Dorsolateral prefrontal cortex (tissue), 122 donors: ENCODE measurements at places on chromosomes 3 and 15.

DNA sequence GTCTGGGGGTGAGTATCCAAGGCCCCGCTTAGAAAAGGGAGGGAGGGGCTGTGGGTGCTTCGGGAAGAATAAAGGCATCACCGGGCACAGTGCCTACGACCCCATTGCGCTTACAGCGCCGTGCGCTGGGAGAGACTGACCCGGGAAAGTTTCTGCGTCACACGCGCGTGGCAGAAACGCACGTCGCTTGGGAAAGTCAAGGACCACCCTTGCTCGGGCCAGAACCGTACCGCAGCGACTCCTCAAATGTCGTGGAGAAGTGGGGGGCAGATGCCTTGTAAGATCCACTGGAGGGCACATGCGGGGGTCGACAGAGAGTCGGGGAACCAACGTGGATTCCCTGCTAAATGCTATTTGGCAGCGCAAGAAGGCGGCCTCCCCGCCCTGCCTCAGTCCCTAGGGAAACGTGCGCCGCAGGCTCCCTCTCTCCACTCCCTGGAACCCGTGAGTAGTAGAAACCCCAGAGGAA is 2.4 kb downstream of the ADAMTS9 start:
- DNase-seq = no peak

- no peak for DNase-seq
Observed at GRCh38 chr3:107325446-107325845, 51.8 kb upstream of the CCDC54 start.

- no peak for DNase-seq
Observed at GRCh38 chr3:12246497-12247163, 42.2 kb upstream of the PPARG start.

DNA sequence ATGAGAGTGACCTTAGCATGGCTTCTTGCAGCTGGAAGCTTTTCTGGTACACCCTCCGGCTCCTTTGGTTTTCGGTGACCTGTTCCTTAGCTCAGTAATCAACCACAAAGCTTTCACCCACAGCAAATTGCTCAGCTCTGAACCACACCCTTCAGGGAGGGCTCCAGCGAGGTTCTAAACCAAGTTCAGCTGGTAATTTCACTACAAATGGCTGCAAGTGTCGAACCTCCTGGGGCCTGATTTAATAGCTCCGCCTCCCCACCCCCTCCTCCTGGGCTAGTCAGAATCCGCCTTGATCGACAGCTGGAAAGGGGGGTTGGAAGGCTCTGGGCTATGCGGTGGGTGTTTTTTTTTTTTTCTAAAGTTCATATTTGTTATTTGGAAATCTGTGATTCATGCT is 150.9 kb upstream of the MCTP2 start:
- DNase-seq = no peak

- no peak for DNase-seq
Observed at GRCh38 chr15:93341164-93341563, 252.2 kb upstream of the RGMA start.

DNA sequence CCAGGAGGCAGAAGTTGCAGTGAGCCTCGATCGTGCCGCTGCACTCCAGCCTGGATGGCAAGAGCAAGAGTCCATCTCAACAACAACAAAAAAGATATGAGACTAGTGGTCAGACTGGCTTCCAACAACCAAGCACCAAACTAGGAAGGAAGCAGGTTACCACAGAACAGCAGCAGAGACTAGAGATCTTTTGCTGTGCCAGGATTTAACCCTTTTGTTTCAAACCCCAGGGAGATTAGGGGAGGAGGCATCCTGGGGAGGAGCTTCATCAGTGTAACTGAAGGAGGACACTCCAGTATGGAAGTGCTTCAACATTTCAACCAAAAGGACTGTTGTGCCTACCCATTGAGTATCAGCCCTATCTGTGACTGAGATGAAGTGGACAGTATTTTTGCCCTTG is 240.3 kb downstream of the ZIC1 start:
- DNase-seq = no peak

DNA sequence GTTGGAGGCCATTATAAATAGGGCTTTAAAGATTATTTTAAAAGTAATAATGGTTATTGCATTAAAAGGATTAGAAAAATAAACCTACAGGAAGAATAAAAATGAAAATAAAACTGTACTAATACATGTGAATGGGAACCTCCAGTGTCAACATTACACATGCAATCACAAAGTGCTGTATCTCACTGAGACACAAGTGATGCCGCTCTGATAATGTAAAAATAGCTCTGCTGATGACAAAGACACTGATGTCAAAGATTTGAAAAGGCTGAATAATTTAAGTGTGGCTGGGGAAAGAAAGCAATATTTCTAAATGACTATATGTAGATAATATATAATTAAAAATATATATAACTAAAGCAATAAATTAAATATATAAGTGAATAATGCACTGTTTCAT is 129.1 kb upstream of the RAP2B start:
- no peak for DNase-seq

GRCh38 chr3:187880851-187881250 is 135.6 kb upstream of the BCL6 start:
- no peak for DNase-seq

DNA sequence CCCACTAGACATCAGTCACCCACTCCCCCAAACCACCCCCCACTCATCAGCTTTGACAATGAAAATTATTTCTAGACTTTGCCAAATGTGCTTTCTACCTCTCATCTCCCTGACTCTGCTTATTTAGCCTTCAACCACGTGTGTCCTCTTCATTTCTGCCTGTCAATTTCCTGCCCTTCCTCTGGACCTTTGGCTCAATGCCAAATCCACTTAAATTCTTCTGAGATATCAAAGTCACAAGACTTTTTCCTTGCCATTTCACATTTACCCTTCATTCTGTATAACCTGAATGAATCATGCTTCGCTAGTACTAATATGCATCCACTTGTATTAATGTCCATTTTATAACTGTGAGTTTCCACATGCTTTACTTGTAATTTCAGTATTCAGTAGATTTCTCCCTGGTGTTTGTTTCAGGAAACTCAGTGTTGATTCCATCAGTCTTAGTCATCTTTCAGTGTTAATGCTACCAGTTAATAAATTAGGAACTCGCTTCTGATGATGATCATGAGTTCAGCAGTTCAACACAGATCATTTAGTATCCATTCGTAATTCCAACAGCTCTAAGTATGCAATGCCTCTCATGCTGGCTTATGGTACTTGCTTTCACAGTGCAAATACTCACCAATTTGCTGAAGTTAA is 128.2 kb upstream of the OSTN start:
- DNase-seq = no peak

DNA sequence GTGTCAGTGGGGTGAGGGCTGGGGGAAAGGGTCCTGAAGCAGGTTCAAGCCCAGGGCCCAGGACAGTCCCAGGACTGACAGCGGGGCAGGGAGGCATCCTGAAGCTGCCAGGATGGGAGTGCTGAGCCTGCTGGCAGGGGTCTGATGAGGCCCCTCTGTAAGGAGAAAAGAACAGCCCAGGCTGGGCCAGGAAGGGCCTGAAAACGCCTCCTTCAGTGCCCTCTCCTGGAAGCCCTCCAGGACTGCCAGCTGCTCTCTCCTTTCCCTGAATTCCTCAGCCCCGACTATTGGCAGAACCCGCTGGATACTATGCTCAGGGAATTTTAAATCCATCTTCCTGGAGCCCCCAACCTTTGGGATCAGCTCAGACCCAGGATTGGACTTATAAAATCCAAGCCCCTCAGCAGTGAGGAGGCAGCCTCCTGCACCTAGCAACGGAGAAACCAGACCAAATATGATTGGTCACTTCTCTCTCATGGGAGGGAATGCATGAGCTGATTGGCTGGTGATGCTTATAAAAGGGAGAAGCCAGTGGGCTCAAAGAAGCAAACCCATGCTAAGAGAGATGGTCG is 203.5 kb upstream of the LINGO1 start:
- DNase-seq = no peak

GRCh38 chr3:31275038-31275572 is 257.6 kb upstream of the STT3B start:
- DNase-seq = no peak

GRCh38 chr15:101237251-101237650 is 14.6 kb downstream of the CHSY1 start:
- no peak for DNase-seq

- DNase-seq = no peak
Observed at GRCh38 chr3:159886050-159886449, 102.6 kb upstream of the IL12A start.

DNA sequence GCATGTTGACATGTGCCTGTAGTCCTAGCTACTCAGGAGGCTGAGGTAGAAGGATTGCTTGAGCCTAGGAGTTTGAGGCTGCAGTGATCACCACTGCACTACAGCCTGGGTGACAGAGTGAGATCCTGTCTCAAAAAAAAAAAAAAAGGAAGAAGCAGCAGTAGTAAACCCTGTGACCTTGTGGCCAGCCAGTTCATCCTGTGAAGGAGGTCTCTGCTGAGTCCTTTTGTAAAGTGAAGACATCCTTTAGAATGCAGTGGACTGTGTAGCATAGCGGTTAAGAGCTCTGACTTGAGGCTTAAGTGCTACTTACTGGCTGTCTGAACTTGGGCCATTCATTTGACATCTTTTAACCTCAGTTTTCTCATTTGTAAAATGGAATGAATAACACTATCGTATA is 8.3 kb downstream of the EXOSC7 start:
- no peak for DNase-seq

GRCh38 chr3:183697610-183698317 is at the start of gene YEATS2:
Gene YEATS2, plus strand, starts transcription at chr3:183697797. Its CDS starts 17,366 bp downstream, at chr3:183715163.
- DNase-seq = peak; percentile 36

DNA sequence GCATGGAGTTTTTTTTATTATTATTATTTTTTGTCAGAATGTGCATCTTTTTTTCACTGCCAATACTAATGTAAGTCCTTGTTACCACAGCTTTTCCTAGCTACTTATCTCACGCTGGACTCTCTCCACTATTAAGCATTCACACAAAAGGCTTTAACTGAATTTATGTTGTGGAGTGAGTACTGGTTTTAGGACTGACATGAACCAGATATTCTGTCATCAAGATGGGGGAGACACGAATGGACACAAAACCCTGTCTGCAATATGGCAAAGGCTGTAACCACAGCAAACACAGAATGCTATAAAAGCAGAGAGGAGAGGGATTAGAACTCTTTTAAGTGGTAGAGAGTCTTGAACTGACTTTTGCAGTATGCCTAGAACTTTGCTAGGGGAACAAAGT is 592.2 kb upstream of the TBL1XR1 start:
- DNase-seq = no peak

DNA sequence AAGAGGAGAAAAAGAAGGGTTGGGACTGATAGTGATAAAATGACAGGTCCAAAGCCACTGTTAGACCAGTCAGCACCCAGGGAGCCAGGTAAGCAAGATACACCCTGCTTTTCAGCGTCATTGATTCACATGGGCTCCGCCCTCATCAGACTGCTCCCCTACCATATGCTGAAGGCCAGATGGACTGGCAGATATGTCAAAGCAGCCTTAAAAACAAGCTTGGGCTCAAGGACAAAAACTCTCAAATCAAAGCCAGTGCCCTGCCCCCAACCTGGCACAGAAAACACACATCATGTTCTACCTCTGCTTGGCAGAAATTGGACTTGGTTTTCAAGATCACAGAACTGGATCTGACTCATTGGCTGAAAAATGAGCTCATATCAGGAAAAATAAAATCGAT is 33.4 kb downstream of the SH3BP5 start:
- DNase-seq = no peak

DNA sequence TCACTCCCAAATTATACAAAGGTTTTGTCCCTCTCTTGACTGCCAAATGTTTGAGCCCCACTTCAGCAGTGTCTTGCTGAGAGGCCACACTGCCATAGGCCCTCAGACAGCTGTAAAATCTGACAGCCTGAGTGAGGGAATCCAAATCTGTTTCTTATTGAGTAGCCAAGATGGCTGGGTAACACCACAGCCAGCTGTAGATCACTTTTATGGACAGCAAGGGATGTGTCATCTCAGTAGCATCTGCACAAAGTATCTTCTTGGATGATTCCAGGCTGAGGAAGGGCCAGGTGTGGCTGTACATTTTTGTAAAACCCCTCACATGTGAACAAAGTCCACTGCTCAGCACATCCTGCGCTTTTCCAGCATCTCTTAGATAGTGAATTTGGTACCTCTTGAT is 237.0 kb upstream of the LRTM1 start:
- no peak for DNase-seq

GRCh38 chr15:61198722-61199121 is 30.4 kb downstream of the RORA start:
- DNase-seq = no peak

DNA sequence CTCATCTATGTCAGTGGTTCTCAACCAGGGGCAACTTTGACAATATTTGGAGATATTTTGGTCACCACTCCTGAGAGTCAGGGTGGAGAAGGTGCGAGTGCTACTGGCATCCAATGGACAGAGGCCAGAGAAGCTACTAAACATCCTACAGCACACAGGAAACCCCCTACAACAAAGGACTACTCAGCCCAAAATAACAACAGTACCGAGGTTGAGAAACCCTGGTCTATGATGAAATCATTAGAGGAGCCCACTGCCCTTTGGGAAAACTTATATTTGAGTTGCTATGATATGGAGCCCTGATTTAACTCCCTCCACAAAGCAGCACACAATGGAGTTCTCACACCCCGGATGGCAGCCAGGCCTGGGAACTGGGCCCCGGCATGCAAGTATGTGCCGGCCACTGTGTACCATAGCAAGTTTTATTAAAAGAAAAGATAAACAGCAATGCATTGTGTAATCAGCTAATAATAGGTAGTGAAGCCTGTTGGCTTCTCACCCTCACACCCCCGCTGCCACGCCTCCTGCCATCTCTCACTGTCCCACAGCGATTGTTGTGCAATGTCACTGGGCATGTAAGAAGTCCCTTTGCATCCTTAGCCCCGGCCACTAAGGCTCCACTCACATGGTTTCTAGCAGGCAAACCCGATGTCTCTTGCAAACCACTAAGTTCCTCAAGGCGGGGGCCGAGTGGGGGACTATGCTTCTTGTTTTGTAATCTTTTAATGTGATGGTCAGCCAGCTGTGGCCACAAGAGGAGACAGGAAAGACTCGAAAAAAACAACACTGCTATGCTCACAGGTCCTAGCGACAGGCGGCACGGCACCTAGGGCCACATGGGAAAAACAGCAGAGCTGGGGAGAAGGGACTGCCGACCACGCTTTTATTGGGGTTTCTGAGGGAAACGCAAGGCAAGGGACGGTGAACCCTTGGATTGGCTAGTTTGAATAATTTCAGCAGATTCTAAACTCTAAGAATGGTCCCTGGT is 110.0 kb downstream of the AQP9 start:
- DNase-seq = peak; percentile 59

DNA sequence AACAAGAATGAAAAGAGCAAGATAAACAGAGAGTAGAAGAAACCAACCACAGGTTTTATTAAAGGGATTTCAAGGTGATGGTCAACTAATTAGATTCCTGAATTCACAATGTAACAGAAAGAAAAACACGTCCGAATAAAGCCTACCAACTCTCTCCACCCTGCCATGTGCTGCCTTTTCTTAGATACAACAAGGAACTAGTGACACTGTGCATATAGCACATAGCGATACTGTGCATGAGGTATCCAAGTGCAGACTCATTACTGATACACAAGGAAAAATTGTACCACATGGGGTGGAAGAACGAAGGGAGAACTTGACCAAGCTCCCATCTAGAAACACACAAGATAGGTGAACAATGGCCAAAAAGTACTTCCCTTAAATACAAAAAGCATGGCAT is 154.6 kb downstream of the MAGI1 start:
- DNase-seq = no peak
